ENCODE measurements at places on chromosomes 3 and 15.

- no peak for DNase-seq
Measured at GRCh38 chr15:47908950-47909670, 191.8 kb downstream of the SEMA6D start.

GRCh38 chr3:195117978-195118581 is 152.9 kb downstream of the XXYLT1 start:
- no peak for DNase-seq

- DNase-seq: no peak
Measured at GRCh38 chr15:49693498-49693897, 72.7 kb downstream of the DTWD1 start.

GRCh38 chr3:132679911-132680310 is 19.8 kb downstream of the UBA5 start:
- DNase-seq: no peak

GRCh38 chr3:74363346-74363745 is 251.1 kb downstream of the CNTN3 start:
- DNase-seq: no peak

GRCh38 chr3:150130404-150131100 is 159.9 kb upstream of the PFN2 start:
- DNase-seq: no peak

GRCh38 chr3:186307594-186308221 is 54.3 kb downstream of the DGKG start:
- peak; percentile 15 for DNase-seq

- no peak for DNase-seq
Measured at GRCh38 chr15:87858651-87859050, 397.9 kb downstream of the NTRK3 start.

DNA sequence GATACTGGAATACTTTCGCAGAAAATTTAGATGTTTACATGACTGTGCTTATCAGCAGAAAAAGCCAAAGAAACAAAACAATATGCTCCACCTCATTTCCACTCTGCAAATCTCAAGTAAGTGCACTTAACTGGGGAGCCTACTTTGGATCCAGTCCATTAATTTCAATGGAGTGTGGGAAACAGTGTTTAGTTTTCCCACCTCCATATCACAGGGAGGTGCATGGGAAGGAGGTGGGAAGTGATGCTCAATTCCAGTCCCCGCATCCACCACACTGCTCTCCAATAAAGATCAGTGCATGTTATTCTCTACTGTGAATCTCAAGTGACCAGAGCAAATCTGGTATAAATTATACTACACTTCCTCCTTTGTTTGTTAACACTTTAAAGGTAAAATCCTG is 2.9 kb downstream of the NEDD4 start:
- DNase-seq: no peak

DNA sequence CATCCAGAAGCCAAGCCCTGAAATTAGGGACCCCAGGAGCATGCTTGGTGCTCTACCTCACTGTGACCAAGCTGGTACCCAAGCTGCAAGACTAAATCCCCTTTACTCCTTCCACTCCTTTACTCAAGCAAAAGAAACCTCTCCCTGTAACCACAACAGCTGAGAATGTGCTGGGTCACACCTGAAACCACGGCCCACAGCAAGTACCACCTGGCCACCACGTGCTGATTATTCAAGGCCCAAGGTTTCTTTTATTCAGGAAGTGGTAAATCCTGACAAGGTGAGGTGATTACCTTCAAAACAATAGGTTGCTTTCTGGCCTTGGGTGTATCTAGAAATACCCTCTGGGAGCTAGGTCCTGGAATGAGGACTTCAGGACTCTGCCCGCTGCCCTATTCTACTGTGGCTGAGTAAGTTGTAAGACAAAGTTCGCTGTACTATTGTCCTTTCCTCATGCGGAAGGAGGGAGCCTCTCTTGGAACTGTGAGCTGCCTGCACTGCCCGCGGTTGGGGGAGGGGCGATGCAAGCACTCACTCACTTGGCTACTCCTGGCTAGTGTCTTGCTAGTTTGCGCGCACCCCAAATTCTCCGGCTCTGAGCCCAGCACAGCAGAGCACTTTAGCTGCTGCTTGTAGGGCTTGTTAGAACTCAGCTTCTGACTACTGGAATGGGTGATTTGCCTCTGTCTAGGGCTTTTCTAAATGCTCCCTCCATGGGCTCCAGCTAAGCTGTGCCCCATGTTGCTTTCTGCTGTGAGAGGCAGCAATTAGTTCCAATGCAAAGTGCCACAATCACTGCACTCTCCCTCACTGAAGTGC is 487.1 kb upstream of the CNTN3 start:
- no peak for DNase-seq

GRCh38 chr15:62783303-62783957 is 259.1 kb upstream of the TPM1 start:
- no peak for DNase-seq

GRCh38 chr15:41989573-41990242 is 17.4 kb upstream of the EHD4 start:
- peak; percentile 87 for DNase-seq

DNA sequence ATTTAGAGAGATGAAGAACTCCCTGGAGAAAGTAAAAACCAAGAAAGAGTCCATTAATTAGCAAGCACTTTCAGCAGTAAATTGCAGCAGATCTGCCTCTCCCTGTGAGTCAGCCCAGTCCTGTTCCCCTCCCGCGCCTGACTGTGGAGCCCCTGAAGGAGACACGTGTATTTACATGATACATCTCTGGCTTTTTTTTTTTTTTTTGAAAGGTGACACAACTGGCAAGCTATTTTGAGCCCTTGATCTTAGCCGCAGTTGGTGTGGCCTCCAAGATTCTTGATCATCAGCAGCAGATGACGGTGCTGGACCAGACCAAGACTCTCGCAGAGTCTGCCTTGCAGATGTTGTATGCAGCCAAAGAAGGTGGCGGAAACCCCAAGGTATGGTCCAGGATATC is 271.8 kb upstream of the TPM1 start:
- no peak for DNase-seq

GRCh38 chr15:52023169-52023922 is 4.3 kb downstream of the MAPK6 start:
- DNase-seq: no peak

DNA sequence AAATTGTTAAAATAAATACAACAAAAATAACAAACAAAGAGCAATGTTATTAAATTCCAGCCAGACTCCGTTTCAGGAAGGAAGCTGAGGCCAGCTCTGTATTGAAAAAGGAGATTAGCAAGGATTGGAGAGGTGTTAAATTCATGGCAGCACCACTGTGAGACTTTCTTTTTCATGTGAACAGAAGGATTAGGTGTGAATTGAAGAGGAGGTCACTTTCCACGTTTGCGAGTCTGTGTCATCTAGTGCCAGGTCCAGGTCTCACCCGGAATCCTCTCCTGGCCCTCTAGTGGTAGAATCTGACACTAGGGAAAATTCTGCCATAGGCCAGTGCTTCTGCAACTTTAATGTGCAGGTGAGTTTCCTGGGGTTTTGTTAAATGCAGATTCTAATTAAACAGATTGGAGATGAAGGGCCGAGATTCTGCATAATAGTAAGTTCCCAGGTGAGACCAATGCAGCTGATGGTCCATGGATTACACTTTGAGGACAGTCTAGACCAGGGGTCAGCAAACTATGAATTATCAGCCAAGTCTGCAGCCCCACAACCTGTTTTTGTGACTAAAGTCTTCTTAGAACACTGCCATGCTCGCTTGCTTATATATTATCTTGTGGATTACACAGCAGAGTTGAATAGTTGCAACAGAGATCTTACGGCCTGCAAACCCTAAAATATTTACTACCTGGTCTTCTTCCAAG is 9.2 kb upstream of the SLC6A1 start:
- DNase-seq: peak; percentile 35

- DNase-seq: no peak
Measured at GRCh38 chr3:119240101-119240590, 532 bp downstream of the B4GALT4 start.

GRCh38 chr3:145519398-145520047 is 641.5 kb downstream of the PLOD2 start:
- DNase-seq: no peak

- no peak for DNase-seq
Measured at GRCh38 chr15:63880744-63881143, 47.0 kb upstream of the HERC1 start.

DNA sequence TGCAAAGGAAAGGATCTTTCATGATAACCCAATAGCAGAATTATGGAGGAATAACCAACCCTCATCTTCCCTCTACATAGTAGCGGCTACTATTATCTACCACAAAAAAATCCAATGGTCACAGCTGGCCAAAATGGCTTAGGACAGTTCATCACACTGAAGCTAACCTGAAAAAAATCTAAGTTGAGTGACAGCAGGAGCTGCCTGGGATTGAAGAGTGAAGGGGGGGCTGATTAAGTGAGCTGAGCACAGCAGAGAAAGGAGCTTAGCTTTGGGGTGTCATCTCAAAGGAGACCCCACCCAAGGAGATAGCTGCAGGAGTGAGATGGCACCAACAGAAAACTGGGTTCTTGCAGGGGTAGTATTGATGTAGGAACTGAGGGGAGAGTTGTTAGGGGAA is 33.6 kb downstream of the CCNL1 start:
- no peak for DNase-seq

- no peak for DNase-seq
Measured at GRCh38 chr3:139534992-139535879, 4.3 kb downstream of the RBP1 start.

GRCh38 chr3:176663837-176664831 is 533.1 kb downstream of the TBL1XR1 start:
- DNase-seq: no peak

- no peak for DNase-seq
Measured at GRCh38 chr3:67998281-67998680, 343.9 kb upstream of the SUCLG2 start.

DNA sequence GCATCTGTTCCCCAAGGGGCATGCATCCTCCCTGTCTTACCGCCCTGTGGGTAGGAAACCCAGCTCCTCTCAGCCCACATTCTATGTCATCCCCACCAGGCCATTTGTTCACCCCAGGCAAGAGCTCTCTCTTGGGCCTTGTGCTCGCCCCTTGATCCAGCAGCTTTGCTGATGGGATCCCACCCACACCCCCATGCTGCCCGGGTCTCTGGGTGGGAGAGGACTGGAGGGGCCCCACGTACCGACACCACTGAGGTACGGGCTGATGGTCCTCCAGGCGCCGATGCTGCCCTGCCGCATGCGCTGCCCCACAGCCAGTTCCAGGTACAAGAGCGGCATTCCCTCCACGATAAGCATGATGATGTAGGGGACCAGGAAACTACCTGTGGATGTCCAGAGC is 14.5 kb downstream of the SLC6A20 start:
- no peak for DNase-seq

- no peak for DNase-seq
Measured at GRCh38 chr15:85897895-85898717, 103.4 kb upstream of the KLHL25 start.

- no peak for DNase-seq
Measured at GRCh38 chr3:179610066-179610465, 5.5 kb downstream of the NDUFB5 start.

GRCh38 chr3:124620600-124621063 is 109.6 kb upstream of the UMPS start:
- DNase-seq: peak; percentile 43

- no peak for DNase-seq
Measured at GRCh38 chr3:69784954-69785514, 45.8 kb downstream of the MITF start.

- no peak for DNase-seq
Measured at GRCh38 chr3:121969631-121970030, 52.4 kb downstream of the ILDR1 start.

- DNase-seq: peak; percentile 46
Measured at GRCh38 chr3:157865352-157866000, 240.7 kb downstream of the SHOX2 start.

GRCh38 chr3:61914276-61914675 is 352.9 kb downstream of the PTPRG start:
- DNase-seq: no peak

- DNase-seq: peak; percentile 22
Measured at GRCh38 chr3:107430996-107431245, 53.7 kb downstream of the CCDC54 start.

- no peak for DNase-seq
Measured at GRCh38 chr3:150203273-150203672, 204.8 kb upstream of the TSC22D2 start.

DNA sequence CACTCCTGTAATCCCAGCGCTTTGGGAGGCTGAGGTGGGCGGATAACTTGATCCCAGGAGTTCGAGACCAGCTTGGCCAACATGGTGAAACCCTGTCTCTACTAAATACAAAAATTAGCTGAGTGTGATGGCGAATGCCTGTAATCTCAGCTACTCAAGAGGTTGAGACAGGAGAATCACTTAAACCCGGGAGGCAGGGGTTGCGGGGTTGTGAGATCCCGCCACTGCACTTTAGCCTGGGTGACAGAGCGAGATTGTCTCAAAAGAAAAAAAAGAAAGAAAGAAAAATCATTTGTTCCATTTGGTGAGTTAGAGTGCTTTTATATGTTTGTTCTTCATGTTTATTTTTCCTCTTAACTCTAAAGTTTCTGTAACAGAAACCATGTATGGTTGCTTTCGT is 7.3 kb downstream of the NCK1 start:
- DNase-seq: no peak

GRCh38 chr3:112813723-112814171 is 32.9 kb downstream of the CD200R1L start:
- no peak for DNase-seq

DNA sequence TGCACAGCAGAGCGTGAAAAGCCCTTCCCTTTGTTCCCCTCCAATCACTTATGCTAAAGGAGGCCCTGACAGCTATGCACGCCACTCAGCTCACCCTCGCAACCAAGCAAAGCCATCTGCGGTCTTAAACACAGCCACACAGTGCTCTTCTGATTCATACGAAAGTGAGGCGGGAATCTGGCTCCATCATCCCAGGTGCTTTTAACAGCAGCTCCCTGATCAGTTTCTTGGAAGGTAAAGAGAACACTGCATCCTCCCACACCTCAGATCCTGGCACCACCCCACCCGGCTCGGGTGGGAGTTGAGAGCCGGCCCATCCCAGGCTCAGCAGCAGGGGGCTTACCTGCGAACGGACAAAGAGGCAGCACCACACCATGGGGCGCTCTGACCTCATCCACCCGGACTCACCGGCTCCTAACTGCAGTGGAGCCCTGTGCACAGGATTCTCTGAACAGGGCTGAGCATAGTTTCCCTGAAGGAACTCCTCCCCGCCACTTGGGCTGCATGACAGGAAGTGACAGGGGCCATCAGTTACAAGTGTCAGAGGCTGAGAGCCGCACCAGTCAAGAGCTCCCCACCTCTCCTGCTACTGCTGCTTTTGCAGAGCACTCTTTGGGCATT is 114.3 kb upstream of the ARHGEF3 start:
- DNase-seq: peak; percentile 83

GRCh38 chr15:92788196-92788595 is 111.9 kb upstream of the CHD2 start:
- DNase-seq: no peak

- no peak for DNase-seq
Measured at GRCh38 chr3:156728267-156728985, 54.0 kb downstream of the TIPARP start.

All from activated CD4-positive, alpha-beta T cell treated with anti-CD3 and anti-CD28 coated beads, Interleukin-2, Interleukin-4, amounts not matched to agents 100 ng/mL and 50 ng/mL, durations not matched to agents 16 hours and 8 hours (primary cell).